Endodermal cell (in vitro differentiated cells): ENCODE measurements at places on chromosomes 3 and 15.

- DNase-seq: no peak
These were observed 134.4 kb downstream of the MYLK start for GRCh38 chr3:123749711-123750110.

DNA sequence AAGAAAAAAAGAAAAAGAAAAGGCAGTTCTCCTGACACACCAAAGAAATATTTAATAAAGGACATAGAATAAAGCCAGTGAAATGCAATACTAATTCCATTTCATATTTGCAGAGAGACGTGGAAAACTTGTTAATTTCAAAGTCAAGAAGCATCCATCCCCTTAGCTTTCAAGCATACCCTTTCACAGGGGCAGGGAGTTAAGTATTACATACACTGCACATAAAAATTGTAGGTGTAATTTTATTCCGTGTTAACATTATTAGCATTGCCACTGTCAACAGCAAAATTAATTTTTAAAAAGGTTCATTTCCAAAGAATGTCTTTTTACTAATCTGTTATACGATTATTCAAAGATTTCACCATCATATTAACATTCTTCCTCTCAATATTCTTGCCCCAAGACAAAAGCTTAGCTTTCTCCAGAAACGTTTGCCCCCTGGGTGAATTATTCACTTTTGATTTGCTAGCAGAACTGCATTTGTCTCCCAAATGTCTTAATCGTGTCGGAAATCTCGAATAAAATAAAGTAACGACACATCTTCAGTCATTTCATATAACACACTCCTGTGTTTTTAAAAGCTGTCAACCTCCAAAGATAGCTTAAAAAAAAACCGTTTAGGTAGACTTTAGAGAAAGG lies 517.9 kb downstream of the MECOM start:
- no peak for DNase-seq

GRCh38 chr15:89367485-89368451 lies 33.1 kb upstream of the POLG start:
- DNase-seq: peak; percentile 90

GRCh38 chr15:73323956-73324355 lies 44.8 kb downstream of the HCN4 start:
- DNase-seq: no peak

DNA sequence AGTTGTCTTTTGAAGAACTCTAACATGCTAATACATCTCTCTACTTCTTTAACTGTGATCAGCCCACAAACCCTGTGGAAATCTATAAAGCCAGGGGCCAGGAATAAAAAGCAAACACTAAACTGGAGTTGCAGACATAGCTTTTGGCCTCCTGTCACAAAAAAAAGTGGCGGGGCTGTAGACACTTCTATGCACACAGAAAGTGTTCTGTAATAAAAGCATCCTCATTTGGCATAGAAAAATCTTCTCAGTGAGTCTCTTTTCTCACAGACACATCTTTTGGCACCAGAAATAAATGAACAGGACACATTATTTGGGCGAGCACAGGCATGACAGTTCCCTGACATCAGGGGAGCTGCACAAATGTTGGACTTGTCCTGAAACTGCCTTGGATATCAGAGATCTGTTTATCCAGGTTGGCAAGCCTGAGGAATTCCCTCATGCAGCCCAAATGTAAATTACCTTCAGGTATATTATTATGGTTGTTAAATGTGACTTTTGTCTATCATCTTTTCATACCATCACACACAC lies 355.4 kb downstream of the FGF12 start:
- DNase-seq: no peak
